Effector memory CD8-positive, alpha-beta T cell (primary cell): ENCODE measurements at places on chromosomes 7 and 10.

- H3K4me1 ChIP-seq: no peaks in the 10 kb centered on the region
- no peak overlapping the region for H3K4me3 ChIP-seq
- no peaks in the 10 kb centered on the region for H3K36me3 ChIP-seq
- DNase-seq: no peak
Measured at GRCh38 chr10:45444022-45444421, 70.0 kb downstream of the ALOX5 start.

DNA sequence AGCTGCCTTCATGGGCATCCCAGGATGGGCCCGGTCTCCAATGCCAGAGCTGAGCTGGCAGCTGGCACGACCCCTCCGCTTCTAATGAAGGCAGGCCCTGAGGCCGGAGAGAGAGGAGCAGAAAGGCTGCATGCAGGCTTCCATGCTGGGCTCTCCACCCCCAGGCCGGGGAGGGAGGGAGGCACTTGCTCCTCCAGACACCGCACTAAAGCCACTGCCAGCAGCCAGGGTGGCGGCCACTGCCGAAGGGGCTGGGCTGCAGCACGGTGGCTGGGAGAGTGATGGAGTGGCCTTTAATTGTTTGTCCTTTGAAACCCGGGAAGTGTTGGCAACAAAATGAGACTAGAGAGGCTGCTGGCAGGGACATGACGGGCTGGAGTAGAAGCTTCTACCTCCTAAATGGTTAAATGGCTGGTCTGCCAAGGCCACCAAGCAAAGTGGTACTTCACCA lies 236.5 kb downstream of the SKAP2 start:
- no peak overlapping the region for H3K4me3 ChIP-seq
- no peaks in the 10 kb centered on the region for H3K36me3 ChIP-seq
- no peak for DNase-seq
- H3K27me3 ChIP-seq: peaks cover 47% of the 10 kb centered on the region
- H3K4me1 ChIP-seq: no peaks in the 10 kb centered on the region
- H3K27ac ChIP-seq: no peak overlapping the region

DNA sequence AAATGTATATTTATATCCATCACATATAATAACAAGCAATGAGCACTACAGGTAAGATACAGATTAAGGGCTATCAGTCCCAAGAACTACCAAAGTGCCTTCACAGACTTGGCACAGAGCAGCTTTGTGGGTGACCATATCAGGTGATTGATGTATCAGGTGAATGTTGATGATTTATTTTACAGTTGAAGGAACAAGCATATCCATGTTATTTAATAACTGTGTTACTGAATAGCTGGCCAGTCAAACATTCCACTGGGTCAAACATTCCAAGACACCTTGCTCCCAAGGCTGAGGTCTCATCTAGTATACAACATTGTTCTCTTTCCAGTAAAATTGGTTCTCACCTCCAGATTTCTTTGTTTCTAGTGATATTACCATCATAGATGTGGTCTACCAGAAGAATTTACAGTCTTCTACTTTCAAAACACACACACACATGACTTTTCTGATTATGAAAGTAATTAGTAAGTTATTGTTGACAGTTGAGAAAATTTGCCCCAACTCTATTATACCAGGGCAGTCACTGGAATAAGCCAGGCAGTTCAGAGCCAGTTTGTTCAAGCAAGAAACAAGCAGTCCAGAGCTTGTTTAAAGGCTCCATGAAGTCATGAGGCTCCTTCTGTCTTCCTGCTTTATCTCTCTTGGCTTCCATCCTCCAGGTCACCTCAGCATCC lies 68.2 kb downstream of the ELAPOR2 start:
- DNase-seq: no peak
- peaks cover 5% of the 10 kb centered on the region for H3K36me3 ChIP-seq
- no peak overlapping the region for H3K27ac ChIP-seq
- no peak overlapping the region for H3K4me3 ChIP-seq
- H3K27me3 ChIP-seq: no peaks in the 10 kb centered on the region

- H3K4me1 ChIP-seq: peaks cover 28% of the 10 kb centered on the region
- DNase-seq: no peak
- no peaks in the 10 kb centered on the region for H3K27me3 ChIP-seq
Measured at GRCh38 chr10:38093816-38094157, 350 bp upstream of the ZNF37A start.

- no peak for DNase-seq
- H3K27me3 ChIP-seq: no peaks in the 10 kb centered on the region
Measured at GRCh38 chr7:48875045-48875916, 49.1 kb upstream of the CDC14C start.

- DNase-seq: no peak
- peaks cover 29% of the 10 kb centered on the region for H3K36me3 ChIP-seq
- H3K4me3 ChIP-seq: no peak overlapping the region
- H3K27me3 ChIP-seq: no peaks in the 10 kb centered on the region
Measured at GRCh38 chr7:149604521-149604920, 106.9 kb upstream of the ZNF746 start.

DNA sequence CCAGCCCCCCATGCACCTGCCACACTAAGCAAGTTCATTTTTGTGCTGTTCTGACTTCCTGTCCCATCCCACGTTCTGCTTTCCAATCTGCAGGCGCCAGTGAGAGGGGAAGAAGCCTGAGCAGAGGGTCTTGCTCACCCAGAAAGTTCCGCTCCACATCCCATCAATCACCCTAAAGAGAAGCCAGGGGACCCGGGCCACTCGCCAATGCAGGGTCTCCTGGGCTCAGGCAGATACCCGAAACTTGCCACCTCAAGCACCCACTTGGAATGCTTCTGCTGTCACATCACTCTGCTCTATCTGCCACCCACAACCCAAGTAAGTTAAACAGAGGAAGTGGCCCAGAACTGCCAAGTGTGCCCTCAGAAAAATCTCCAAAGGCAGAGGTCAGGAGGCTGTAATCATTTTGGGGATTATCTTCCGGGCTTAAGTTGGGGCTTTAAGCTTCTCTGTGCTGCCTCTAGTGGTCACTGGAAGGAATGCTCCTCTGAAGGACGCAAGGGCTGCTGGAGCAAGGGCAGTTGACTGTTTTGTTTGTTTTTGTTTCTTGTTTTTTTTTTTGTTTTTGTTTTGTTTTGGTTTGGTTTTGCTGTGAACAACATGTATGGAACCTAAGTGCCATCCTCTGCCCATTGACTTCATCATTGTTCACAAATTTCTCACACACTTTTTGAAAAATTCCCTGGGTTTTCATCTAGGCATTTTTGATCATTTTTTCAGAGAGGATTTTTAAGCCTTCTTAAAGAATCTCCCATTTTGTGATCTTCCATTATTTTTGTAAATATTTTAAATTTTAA lies 25.5 kb downstream of the PRR15 start:
- no peak overlapping the region for H3K27ac ChIP-seq
- no peaks in the 10 kb centered on the region for H3K27me3 ChIP-seq
- DNase-seq: no peak
- peak overlapping the region; percentile 13 for H3K4me3 ChIP-seq

- H3K4me1 ChIP-seq: no peaks in the 10 kb centered on the region
- H3K27me3 ChIP-seq: no peaks in the 10 kb centered on the region
- DNase-seq: no peak
- H3K4me3 ChIP-seq: no peak overlapping the region
Measured at GRCh38 chr10:131126321-131127137, 185.0 kb downstream of the TCERG1L start.

- peaks cover 11% of the 10 kb centered on the region for H3K27me3 ChIP-seq
- peaks cover 2% of the 10 kb centered on the region for H3K4me1 ChIP-seq
- no peaks in the 10 kb centered on the region for H3K36me3 ChIP-seq
- no peak for DNase-seq
Measured at GRCh38 chr7:17991866-17992648, 35.6 kb downstream of the PRPS1L1 start.

GRCh38 chr10:2478656-2479055 lies 588.7 kb upstream of the PFKP start:
- H3K27me3 ChIP-seq: no peaks in the 10 kb centered on the region
- no peaks in the 10 kb centered on the region for H3K4me1 ChIP-seq
- no peak for DNase-seq
- H3K4me3 ChIP-seq: no peak overlapping the region
- H3K36me3 ChIP-seq: no peaks in the 10 kb centered on the region
- H3K27ac ChIP-seq: no peak overlapping the region

- no peak overlapping the region for H3K4me3 ChIP-seq
- peaks cover 81% of the 10 kb centered on the region for H3K36me3 ChIP-seq
- no peak overlapping the region for H3K27ac ChIP-seq
- H3K27me3 ChIP-seq: no peaks in the 10 kb centered on the region
Measured at GRCh38 chr7:75055155-75055554, 18.4 kb downstream of the RCC1L start.

DNA sequence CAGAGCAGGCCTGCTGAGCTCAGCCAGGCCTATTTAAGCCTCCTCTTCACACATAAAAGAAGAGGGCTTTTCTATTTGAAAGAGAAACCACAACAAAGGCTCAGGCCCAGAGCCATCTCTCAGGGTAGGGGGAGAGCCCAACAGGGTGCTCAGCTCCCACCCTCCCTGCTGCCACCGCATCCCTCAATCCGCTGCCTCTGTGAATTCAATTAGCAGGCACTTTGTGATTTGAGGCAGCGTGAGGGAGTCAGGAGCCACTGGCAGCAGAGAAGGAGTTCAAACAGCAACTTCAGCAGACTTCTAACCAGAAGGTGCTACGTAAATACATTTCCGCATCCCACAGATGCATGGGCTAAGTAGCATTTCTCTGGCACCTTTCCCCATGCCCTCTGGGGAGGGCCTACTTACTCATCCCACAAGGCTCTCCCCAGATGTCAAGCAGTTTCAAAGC lies 45.2 kb downstream of the LRRC20 start:
- no peaks in the 10 kb centered on the region for H3K27me3 ChIP-seq
- no peak overlapping the region for H3K4me3 ChIP-seq
- peaks cover 7% of the 10 kb centered on the region for H3K36me3 ChIP-seq

DNA sequence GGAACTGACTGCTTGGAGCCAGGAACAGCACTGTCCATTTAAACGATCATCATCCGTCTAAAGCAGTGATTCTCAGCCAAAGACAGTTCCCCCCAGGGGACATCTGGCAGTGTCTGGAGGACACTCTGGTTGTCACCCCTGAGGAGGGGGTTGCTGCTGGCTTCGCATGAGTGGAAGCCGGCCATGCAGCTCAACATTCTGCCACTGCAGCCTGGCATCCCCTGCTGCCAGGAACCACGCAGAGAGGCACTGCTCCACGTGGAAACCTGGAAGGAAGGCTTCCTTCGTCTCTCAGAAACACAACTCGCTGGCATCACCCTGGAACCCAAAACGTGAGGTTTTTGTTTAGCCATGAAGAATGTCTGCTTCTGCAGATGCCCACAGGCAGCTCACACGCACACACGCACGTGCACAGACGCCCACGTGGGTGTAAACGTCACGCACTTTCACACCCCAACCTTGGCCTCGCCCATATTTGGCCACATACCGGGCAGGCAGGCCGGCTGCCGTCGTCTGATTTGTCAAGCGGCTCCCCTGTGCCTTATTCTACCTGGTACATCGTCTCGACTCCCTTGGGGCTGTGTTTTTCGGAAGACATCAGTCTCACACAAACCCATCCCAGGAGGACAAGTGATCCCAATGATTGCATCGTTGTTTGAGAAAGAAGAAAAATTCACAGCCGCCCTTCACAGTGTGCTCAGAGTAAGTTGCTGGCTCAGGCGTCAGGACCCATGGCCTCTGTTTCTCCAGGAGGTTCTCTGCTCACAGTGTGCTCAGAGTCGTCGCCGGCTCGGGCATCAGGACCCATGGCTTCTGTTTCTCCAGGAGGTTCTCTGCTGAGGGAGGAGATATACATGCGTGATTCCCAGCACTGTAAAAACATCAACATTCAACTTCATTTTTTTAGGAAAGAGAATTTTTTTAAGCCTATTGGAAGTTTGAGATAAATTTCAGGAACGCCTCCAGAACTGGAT lies 127.2 kb upstream of the PPP2R2D start:
- no peak overlapping the region for H3K27ac ChIP-seq
- no peaks in the 10 kb centered on the region for H3K27me3 ChIP-seq
- no peaks in the 10 kb centered on the region for H3K36me3 ChIP-seq
- no peak overlapping the region for H3K4me3 ChIP-seq
- no peak for DNase-seq
- no peaks in the 10 kb centered on the region for H3K4me1 ChIP-seq
